Activated CD4-positive, alpha-beta T cell treated with anti-CD3 and anti-CD28 coated beads, Interleukin-2, amount 50 U/mL, for 4 hours (primary cell): ENCODE measurements at places on chromosomes 13 and 19.
A peak's percentile ranks its signal among the peaks of the same experiment; 100 is the strongest.

DNA sequence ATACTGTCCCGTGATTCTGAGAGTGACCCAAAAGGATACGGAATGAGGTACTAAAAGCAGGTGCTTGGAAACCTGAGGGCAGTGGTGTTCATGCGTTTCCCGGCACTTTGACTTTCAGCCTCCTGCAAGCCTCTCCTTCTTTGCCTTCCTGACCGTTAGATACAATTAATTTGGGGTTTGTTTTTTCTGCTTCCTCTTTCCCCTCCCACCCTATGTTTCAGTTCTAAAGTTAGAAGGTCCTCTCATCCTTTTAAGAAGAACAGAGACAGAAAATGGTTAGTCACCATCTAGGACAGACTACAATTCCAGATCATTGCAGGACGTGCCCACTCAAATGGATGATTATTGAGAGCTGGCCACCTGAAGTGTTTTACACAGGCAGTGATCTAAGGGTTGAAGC lies 1.8 kb upstream of the LILRB4 start:
- no peak for DNase-seq

- no peak for DNase-seq
Measured at GRCh38 chr13:90995614-90996013, 351.9 kb upstream of the MIR17HG start.

GRCh38 chr13:97921176-97921816 lies 32.2 kb upstream of the IPO5 start:
- no peak for DNase-seq

GRCh38 chr13:65940720-65941119 lies 1289.4 kb downstream of the PCDH9 start:
- DNase-seq, result no peak

DNA sequence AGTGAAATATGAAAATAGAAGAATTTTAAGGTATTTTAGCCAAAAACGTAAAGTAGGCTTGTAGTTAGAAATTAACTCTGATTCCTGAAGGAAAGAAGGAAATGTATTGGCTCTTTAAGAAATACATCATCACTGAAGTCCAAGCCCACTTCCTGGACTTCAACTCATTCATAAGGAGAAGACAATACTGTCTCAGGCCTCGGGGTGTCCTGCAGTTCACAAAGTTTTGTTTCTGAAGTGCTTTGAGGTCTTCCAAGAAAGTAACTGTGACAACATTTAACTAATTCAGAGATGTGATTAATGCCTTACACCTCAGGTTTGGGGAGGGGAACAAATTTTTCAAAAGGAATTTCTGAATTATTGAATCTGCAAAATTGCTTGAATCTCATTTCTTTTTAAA lies 65.8 kb upstream of the STARD13 start:
- no peak for DNase-seq

DNA sequence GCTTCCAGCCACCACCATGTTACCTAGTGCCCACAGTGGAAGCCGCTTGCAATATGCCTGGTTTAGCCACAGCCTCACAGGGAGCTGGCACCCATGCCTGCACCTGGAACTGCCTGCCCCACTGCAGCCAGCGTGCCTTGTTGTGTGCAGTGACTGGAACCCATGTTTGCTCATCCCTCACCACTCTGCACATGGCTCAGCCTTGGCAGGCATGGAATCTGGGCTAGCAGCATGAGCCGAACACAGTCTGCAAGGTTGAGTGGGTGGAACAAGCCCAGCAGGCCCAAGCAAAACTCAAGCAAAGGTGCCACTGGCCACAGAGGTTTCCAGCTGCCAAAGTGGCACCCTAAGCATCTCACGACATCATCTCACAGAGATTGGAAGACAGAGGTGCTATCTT lies 269.5 kb downstream of the PCDH20 start:
- no peak for DNase-seq

DNA sequence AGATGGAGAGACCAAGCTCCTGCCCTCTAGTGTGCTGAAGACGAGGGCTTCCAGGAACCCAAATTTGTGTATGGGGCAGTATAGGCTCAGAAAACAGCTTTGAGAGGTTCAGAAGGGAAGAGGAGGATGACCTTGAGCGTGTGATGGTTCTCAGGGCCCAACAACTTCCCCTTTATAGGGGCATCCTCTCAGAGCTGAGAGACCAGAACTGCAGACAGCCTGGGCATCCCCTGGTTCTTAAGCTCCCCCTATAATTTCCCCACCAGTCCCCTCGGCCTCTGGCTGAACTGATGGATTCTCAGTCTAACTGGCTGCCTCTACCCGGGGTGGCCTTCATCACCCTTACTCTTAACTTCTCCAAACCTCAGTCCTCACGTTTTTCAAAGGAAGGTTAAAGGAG lies 167.5 kb downstream of the URI1 start:
- DNase-seq, result no peak

DNA sequence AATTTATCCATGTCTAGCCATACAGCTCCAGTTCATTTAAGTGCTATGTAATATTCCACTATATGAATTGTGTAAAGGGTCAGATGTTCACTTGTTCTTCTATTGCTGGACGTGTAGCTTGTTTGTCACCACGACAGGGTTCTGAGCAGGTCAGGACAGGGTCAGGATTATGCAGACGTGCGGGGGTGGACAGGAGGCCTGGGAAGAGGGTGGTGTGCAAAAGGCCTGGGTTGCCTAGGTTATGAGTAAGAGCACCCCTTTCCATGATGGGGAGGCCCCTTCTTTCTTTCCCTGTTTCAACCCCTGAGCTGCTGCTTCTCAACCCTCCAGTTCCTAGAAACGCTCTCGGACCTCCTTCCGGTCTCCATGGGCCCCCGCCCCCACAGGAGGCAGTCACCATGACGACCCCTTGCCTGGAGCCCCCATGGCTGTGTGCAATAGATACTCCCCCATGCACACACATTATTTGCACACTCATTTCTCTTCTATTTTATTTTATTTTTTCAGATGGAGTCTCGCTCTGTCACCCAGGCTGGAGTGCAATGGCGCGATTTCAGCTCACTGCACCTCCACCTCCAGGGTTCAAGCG lies 2.0 kb downstream of the EXOC3L2 start:
- DNase-seq, result no peak

DNA sequence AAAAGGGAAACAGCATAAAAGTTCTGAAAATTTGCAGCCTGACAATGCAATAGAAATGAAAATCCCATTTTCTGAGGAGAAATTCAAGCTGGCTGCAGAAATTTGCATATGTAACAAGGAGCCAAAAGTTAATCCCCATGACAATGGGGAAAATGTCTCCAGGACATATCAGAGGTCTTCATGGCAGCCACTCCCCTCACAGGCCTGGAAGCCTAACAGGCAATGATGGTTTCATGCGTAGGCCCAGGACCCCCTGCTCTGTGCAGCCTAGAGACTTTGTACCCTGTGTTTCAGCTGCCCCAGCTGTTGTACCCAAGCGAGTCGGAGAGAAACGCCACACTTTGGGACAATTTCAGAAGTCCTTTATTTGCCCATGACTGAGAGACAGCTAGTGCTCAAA lies 701.3 kb upstream of the KLHL1 start:
- no peak for DNase-seq

DNA sequence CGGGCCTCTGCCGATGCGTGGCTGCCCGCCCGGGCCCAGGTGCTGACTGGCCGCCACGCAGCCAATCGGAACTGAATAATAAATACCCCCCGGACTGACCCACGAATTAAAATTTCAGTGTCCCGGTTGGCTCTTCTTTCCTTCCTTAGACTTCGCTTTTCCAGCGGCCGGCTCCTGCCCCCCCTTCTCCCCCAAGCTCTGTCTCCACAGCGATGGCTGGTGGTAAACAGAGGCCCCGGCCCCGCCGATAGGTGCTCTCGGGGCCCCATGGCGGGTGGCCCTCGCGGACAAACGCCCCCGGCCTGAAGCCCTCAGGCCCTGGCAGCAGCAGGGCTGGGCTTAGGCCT lies 2.6 kb downstream of the ZBTB7A start:
- DNase-seq, result no peak

GRCh38 chr13:33244210-33244906 lies 41.2 kb downstream of the STARD13 start:
- no peak for DNase-seq

DNA sequence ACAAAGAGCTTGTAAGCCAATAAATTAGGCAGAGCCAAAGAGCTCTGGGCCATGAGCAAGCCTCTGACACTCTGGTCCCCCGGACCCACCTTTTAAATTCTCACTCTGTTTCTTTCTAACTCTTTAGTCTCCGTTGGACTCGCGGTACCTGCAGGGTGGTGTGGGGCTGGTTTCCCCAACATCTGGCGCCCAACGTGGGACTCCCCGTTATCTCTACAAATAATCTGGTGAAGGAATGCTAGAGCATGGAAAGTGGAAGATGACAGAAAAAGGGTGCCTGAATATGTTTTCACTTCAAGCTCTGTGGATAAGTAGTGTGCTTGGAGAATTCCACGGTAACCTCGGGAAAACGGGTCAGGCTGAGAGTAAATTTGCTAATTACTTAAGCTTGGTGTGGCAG lies 36.5 kb upstream of the CYP2B6 start:
- DNase-seq, result no peak

GRCh38 chr13:50366488-50367174 lies 351.4 kb downstream of the KCNRG start:
- peak; percentile 6 for DNase-seq

DNA sequence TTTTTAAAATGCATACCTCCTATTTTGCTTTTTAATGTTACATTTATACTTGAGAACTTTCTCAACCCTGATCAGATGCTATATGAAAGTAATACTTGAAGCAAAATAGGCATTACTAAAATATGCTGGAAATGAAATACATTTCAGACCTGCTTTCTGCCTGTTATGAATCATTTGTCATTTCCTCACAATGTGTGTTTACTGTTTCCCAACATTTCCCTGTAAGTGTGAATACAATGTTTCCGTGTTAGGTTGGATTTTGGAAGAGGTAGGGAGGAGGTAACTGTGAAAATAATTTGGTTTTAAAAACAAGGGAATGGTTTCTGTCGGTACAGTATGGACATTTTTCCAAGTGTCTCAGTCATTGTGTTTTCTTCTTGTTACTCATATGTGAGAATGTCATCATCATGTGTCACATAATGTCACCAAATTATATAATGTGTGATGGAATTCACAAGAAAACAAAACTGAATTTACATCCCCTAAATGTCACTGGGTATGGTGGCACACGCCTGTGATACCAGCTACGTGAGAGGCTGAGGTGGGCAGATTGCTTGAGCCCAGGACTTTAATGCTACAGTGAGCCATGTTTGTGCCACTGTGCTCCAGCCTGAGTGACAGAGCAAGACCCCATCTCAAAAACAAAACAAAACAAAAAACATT lies 43.0 kb downstream of the ZAR1L start:
- DNase-seq, result no peak

GRCh38 chr19:50152578-50152977 lies 10.5 kb downstream of the IZUMO2 start:
- DNase-seq, result no peak

DNA sequence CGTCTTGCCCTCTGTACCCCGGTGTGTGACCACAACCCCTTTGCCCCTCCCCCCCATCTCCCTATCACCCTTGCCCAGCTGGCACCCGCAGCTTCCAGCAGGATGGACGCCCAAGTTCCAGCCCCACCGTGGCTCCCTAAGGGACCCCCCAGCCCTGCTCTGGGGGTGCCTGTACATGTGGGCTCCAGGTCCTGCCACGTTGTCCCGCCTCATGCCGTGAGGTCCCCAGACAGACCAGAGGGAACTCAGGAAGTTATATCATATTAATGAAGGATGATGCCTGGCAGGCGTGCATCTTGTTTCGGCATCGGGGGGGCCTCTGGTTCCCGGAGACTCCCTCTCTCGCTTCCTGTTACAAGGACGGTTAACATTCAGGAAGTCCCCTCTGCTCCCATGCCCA lies 1.6 kb upstream of the PTGIR start:
- no peak for DNase-seq

DNA sequence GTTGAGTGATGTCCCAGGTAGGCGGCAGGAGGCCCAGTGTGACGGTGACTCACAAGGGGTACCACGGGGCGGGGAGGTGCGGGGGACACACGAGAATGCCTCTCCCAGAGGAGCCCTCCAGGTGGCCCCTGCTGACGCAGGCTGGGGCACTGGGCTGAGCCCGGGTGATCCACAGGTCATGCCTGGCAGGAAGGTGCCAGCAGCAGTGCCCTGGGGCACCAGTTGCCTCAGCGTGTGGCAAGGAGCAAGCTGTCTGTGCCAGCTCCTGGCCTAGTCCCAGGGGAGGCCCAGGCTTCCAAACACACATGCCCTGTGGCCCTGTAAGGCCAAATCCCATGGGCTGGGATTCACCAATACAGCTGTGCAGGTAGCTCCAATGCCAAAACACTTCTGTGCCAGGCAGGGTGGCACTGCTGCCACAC lies 28.0 kb downstream of the AKT2 start:
- no peak for DNase-seq

GRCh38 chr13:42073683-42074082 lies 25.2 kb downstream of the DGKH start:
- no peak for DNase-seq

DNA sequence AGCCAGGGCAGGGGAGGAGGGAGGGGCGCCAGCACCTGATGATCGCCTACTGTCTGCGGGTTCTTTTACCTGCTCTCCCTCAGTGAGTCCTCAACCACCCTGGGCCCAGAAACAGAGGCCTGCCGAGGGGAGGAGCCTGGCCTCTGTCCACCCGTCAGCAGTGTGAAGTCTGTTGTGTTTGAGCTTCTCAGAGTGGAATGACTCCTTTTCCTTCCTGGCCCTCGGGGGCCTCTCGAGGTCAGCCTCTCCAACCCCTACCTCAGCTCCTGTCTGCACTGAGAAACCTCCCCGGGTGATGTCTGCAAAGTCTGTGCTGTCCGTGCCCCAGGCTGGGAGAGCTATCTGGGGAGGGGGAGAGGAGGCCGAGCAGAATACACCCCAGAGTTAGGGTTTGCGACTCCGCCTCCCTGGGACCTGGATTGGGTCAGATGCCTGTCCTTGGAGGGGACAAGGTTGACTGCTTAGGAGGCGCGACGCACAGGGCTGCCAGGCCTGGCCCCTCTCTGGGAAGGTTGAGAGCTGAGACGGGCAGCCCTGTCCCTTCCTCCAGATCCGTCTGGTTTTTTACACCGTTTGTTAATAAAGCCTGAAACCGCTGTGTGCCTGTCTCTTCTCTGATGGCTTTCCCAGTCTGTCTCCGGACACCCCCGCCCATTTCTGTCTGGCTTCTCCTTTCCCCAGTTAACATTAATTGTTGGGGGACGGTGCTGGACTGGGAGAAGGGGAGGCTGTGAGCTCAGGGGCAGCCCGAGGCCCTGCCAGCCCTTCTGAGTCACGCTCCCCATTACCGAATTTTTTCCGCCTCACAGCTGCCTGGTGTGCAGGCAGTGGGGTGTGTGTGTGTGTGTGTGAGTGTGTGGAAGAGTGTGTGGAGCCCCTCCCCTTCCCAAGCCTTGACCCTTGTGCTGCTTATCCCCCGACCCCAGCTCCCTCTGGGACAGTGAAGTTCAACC lies 989 bp upstream of the SSC5D start:
- DNase-seq, result peak; percentile 61

- DNase-seq, result no peak
Measured at GRCh38 chr19:4161415-4162077, 8.1 kb downstream of the CREB3L3 start.

- no peak for DNase-seq
Measured at GRCh38 chr19:43425567-43426392, 11.1 kb downstream of the TEX101 start.

GRCh38 chr19:5172859-5173630 lies 167.6 kb downstream of the PTPRS start:
- DNase-seq, result no peak

- DNase-seq, result no peak
Measured at GRCh38 chr19:827710-828321, at the start of gene AZU1. Gene AZU1, plus strand, starts transcription at chr19:827837. Its CDS starts 10 bp downstream, at chr19:827847.

GRCh38 chr13:97339988-97340749 lies 93.8 kb upstream of the RAP2A start:
- DNase-seq, result no peak

GRCh38 chr19:15587663-15588062 lies 27.4 kb upstream of the CYP4F8 start:
- DNase-seq, result no peak
